Left ventricle myocardium inferior (tissue), 1 donor: ENCODE measurements at places on chromosomes 1 and 21. TPM values are rescaled to one million over a fixed set of nuclear protein-coding genes. Genes with fewer than 3 reads are reported as not detected.

GRCh38 chr1:69533343-69533742 is 34.4 kb upstream of the LRRC7 start:
- DNase-seq: no peak

DNA sequence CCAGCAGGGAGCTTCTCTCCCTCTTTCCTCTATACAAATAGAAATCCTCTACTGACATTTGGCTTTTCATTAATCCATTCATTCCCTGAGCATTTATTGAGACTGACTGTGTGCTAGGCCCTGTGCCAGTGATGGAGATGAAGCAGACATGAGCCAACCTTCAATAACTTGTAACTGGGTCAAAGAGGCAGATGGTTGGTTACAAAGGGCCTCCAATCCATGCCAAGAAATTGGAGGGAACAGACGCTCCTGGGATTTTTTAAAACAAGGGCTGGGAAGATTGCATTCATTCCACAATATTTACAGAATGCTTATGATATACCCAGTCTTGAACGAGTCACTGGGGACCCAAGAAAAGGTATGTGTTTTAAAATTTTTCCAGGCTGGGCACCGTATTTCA is 6.2 kb downstream of the HPCAL4 start:
- DNase-seq: no peak

The DDI2 gene
- 22.5 TPM for total RNA-seq

DNA sequence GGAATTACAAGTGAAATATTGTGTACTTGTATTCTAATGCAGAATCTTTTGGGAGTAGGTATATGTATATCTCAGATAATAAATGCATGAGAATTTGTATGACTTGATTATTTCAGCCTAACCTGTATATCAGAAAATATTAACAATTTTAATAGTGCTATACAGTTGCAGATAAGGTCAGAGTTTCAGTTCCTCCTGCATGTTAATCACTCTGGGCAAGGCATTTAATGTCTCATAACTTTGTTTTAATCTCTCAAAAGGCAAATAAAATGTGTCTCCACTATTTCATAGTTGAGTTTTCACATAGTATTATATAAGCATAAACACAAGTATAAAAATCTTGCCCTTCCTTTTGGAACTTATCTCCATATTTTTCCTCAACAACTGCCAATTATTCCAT is 352.5 kb downstream of the KCNT2 start:
- DNase-seq: no peak

The TTC22 gene
- total RNA-seq: 0.14 TPM

GRCh38 chr1:162416215-162416614 is 4.3 kb upstream of the SH2D1B start:
- DNase-seq: no peak

DNA sequence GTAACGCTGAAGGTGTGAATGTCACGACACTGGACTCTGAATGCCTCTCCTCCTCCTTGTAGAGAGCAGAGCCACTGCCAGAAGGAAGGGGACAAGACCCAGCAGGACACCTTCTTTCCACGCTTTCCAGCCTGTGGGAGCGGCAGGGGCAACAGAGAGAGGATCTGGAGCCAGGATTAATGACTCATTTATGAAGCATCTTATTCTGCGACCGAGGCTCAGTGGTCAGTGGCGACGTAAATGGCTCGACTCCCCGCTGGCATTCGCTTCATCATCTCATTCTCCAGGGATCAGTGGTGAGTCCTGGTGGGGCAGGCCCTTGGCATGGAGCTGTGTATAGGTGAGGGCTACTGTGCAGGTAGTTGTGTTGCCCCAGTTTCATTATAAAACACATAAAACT is 4.6 kb downstream of the SLC37A1 start:
- DNase-seq: no peak

DNA sequence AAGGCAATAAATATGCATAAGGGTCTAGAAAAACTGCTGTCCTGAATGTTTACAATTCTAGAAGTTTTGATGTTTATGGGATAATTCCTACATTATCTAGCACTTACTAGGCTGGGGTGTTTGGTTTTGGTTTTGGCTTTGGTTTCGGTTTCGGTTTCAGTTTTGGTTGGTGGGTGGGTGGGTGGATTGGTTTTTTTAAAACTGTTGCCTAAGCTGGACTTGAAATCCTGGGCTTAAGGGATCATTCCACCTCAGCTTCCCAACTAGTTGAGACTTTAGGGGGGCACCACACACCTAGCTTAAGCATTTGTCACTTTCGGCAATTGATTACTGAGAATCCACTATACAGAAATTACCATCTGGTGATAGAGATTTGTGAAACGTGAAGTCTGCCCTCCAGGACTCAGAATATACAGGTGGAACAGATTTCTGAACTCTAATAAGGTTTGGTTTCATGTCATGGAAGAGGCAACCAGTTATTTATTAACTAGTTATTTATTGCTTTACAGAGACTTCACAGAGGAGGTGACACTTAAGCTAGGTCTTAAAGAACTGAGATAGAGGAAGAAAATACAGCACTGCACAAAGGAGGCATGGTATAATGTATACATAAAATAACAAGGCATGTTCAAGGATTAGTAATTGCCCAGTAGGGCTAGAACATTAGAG is 69.6 kb downstream of the PIK3R3 start:
- DNase-seq: no peak

DNA sequence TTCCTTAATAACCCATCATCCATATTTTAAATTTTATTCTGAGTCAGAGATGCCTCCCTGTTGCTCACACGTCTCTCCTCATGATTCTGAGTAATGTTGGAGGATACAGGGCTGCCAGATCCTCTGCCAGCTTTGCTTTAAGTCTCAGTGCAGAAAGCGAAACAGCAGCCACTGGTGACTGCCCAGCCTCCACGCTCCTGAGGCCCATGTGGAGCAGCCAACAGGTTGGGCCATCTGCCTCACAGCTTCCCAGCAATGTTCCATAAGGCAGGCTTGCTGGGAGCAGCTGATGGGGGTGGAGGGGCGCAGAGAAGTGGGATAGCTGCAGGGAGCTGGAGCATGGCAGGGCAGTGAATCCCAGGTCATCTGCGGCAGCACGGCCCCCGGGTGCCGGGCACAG is 104.2 kb downstream of the IGSF21 start:
- DNase-seq: no peak

The AGT gene
- total RNA-seq: 54.6 TPM

- DNase-seq: no peak
These were observed 656.9 kb downstream of the KCNT2 start for GRCh38 chr1:195951313-195951712.

The IKBKE gene
- 0.80 TPM for total RNA-seq

DNA sequence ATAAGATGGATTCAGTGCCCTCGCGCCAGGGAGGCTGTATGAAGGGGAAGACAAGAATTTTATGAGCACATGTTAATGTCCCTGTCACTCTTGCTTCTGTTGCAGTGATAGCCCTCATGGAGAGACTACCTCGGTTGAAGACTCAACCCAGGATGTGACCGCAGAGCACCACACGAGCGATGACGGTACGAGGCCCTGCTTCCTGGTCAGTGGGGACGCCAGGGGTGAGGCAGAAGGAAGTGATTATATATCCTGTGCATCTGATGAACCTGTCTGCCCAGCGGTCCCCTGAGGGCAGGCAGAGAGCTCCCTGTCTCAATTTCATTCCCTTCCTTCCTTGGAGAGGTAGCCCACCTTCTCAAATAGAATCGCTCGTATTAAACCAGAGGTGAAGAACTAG is 20.0 kb upstream of the IKBKE start:
- DNase-seq: no peak

- DNase-seq: no peak
These were observed 297.6 kb downstream of the DPYD start for GRCh38 chr1:97623220-97623619.

GRCh38 chr1:31717341-31717740 is 13.5 kb upstream of the COL16A1 start:
- DNase-seq: no peak

GRCh38 chr1:186772228-186772627 is 56.5 kb upstream of the PLA2G4A start:
- DNase-seq: no peak

GRCh38 chr1:150299716-150300115 is 6.1 kb downstream of the MRPS21 start:
- no peak for DNase-seq

The MAP3K21 gene
- 0.41 TPM for total RNA-seq

DNA sequence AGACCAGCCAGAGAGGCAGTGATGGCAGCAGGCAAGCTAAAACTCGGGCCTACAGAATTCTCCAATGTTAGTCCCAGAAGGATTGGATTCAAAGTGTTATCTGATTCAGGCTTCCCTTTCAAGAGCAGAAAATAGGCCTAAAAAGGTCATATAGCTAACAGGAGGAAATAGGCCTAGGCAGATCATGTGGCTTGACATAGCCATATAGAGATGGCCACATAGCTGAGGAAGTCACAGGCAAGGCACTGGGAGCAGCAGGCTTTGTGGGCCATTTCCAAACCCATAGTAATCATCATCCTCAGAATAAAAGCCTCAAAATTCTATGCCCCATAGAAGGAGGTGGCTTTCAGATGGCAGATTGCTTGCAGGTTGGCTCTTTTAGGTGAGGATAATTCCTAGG is 29.0 kb upstream of the LMO4 start:
- DNase-seq: no peak

DNA sequence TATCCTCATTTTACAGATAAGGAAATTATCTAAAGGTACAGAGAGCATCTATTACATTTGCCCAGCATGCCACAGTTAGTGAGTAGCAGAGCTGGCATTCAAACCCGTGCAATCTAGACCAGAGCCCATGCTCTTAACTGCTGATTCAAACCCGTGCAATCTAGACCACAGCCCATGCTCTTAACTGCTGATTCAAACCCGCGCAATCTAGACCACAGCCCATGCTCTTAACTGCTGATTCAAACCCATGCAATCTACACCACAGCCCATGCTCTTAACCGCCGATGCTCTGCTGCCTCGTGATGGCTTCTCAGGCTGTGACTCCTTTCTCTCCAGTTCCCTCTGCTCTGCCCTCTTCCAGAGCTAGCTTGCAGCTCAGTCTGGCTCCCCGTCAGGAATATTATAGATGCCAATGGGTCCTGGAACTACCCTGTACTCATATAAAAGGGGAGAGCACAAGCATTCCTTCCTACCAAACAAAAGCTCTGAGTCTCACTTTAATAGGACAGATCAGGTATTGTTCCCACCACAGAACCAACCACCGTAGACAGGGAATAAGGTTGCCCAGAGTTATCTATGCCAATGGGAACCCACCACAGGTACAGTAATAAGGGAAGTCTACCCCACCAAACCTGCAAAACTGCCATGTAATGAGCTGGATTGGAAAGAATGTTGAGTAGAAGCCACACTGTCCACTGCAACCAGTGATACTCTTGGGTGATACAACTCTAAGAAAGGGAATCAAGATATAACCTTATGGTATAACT is 78.4 kb downstream of the SMYD3 start:
- no peak for DNase-seq

DNA sequence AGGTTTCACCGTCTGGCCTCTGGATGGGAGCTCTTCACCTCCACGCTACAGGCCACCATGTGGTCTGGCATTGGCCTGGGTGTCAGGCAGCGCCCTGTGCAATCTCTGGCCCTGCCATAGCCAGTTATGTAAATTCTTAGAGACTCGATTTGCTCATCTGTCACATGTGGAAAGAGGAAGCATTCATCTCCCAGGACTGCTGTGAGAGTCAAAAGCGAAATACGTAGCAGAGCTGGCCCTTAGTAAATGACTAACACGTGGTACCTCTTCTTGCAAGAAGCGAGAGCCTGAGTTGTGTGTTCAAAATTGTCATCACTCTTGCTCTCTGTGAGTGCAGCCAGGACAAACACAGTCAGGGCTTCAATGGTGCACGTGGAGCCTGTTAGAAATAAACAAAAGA is 159.0 kb upstream of the BACE2 start:
- no peak for DNase-seq

DNA sequence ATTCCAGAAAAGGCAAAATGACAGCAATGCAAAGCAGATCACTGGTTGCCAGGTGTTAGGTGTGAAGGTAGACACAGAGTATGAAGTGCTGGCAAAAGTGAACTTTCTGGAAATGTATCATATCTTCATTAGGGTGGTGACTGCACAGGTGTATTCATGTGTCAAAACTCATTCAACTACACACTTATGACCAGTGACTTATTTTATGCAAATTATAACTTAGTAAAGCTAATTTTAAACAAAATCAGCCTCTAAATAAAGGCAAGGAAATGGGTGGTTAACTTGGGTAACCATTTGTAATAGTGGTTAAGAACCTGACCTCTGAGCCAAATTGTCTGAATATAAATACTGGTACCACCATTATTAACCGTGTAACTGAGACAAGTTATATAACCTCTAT is 7.4 kb downstream of the COP1 start:
- no peak for DNase-seq

DNA sequence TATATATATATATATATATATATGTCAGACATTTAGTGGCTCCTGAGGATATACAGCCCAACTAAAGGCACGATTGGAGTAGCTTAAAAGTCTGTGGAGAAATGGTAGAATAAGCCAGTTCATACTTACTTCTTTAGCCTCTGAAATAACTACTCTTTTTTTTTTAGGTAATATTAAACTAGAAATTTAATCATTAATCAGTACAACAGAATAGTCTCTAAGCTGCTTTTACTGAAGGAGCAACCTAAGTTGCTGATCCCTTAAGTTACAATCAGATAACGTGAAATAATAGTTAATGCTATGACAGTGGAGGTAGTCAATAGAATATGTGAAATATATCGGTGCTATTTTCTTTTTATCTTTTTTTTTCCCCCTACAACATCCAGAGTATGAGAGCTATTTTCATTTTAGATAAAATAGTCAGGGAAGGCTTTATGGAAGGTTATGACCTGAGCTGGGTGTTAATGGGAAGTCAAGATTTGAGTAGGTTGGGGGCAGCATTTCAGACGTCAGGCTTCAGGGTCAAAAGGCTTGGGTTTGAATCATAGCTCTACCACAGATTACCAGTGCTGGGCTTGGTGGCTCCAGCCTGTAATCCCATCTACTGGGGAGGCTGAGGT is 15.6 kb downstream of the ZMPSTE24 start:
- no peak for DNase-seq

The IFNLR1 gene
- total RNA-seq: 2.0 TPM

GRCh38 chr1:17632541-17633184 is 93.2 kb downstream of the ARHGEF10L start:
- no peak for DNase-seq

The DLGAP3 gene
- total RNA-seq: 0.05 TPM

The TSTD1 gene
- 13.4 TPM for total RNA-seq

DNA sequence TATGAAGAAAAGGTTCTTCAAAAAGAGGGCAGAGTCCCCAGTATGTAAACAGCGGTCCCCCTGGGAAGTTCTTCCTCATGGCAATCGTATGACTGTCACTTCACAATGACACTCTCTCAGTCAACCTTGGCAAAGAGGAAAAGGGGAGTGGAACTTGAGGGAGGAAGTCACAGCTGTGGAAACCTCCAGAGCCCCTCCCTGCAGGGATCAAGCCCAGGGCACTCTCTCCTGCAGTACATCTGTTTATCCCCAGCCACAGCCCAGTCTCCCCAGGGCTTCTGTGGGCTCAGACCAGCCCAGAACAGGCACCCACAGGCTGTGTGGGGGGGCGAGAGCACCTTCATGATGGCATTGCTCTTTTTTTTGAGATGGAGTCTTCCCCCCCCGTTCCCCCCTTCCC is 2.0 kb downstream of the ATP13A2 start:
- DNase-seq: no peak

GRCh38 chr1:232381394-232382100 is 248.4 kb downstream of the SIPA1L2 start:
- DNase-seq: no peak

The FCAMR gene
- total RNA-seq: not detected

The POU3F1 gene
- total RNA-seq: 0.11 TPM
